ENCODE measurements at places on chromosomes 4 and X.

DNA sequence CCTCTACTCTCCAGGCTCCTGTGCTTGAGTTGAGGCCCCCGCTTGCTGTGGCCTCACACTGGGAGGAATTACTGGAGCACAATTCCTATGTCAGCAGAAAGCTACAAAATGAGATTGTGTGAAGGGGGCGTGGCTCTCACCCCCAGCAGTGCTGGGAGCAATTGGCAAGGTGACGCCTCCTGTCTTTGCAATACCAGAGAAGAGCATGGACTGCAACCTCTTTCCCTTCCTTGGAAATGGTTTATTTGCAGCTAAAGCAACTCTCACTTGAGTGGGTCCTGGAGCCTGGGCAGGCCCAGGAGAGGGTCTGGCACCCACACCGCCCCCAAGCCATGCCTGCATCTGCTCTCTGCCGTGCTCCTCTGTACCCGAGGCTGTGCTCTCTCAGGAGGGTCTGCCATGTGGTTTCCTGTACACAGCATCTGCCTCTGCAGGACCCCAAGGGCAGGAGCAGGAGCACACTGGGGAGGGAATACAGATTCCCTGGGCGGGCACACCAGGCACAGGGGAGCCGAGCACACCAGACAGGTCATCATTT, 32.9 kb upstream of the HGFAC start:
- no peak for DNase-seq

GRCh38 chr4:13548059-13548983, 4.0 kb upstream of the NKX3-2 start:
- DNase-seq = no peak

DNA sequence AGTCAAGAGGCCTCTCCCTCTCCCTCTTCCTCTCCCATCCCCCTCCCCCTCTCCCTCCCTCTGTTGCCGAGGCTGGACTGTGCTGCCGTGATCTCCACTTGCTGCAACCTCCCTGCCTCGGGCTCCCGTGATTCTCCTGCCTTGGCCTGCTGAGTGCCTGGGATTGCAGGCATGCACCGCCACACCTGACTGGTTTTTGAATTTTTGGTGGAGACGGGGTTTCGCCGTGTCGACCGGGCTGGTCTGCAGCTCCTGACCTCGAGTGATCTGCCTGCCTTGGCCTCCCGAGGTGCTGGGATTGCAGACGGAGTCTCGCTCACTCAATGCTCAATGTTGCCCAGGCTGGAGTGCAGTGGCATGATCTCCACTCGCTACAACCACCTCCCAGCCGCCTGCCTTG, 165.1 kb downstream of the CENPC start:
- DNase-seq = no peak

DNA sequence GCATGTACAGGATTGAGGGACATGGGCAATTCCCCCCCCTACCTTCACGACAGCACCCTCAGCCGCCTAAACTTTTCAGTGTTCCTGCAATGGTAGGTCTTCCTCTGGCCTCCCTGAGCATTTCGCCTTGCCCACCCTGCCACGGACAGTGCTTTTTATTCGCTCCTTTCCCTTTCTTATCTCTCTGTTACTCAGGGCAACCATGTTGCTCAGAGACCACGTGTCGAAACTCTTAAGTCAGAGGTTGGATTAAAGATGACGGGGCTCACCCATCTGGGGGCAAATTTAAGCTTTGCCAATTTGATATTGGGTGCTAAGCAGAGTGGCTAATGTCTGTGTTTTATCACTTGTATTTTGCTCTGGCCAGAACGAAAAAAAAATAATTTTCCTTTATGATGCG, 20.4 kb downstream of the TENM3 start:
- DNase-seq = no peak

- no peak for DNase-seq
These were observed 213.6 kb downstream of the HTR2C start for GRCh38 chrX:114797494-114797893.
